ENCODE measurements at places on chromosomes 3 and 15.

GRCh38 chr15:32774022-32774421, 56.2 kb downstream of the GREM1 start:
- no peak for DNase-seq

DNA sequence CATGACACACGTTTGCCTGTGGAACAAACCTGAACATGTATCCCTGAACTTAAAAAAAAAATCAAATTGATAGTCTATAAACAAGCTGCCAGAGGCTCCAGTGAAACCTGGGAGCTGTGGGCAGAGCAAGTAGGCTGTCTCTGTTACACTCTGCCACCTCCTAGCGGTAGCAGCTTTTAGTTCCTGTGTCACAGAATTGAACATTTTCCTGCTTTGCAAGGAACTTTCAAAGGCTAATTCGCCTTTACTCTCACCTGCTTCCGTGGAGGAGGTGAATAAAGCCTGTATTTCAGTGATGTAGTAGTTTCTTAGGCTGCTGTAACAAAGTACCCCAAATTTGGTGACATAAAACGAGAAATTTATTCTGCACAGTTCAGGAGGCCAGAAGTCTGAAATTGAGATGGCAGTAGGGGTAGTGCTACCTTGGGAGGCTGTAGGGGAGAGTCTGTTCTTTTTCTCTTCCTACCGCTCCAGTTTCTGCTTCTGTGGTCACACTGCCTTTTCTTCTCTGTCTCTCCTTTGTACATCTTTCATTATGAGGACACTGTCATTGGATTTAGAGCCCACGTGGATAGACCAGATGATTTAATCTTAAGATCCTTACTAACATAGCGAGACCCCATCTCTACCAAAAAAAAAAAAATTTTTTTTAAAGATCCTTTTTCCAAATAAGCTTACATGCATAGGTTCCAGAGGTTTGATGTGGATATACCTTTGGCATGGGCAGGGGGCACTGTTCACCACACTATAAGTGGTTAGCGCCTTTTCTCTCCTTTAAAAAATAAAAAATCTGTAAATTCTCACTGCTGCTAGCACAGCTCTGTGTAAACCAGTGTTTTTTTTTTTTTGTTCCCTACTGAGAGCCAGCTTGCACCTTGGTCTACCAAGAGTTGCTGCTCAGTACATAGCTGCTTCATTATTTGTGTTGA, 25.3 kb downstream of the FBXO22 start:
- peak; percentile 48 for DNase-seq

DNA sequence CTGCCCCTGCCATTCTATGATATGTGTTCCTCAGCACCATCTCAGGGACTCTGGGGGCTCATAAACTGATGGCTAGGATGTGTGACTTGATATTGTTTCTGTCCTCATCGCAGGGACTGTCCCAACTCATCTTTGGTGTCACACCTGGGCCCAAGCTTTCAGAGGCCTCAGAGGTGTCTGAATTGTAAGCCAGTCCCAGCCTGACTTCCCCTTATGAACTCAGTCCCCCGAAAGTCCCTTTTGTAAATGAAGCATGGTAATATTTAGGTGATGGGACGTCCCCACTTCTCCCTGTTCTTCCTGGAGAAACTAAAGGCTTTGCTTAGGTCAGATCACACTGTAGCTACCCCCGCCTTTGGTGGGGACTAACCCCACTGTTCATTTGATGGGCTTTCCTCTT, 142.4 kb upstream of the TLE3 start:
- DNase-seq, result no peak

DNA sequence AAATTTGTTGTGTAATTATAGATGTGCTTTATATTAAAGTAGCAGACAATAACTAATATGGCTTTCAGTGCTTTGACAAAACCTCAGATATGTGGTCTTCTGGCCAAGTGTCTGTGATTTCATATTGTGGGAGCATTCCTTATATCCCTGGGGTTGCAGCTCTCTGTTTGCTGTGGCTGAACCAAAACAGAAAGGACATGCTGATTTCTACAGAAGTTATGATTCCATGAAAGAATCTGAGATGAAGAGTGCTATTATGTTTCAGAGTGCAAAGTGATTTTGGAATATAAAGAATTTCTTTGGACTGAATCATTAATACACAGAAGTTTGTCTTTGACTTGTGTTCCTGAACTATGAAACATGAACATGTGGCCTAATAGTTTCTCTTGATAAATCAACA, 36.5 kb downstream of the CDV3 start:
- no peak for DNase-seq

- no peak for DNase-seq
Observed at GRCh38 chr3:43534675-43535074, 87.1 kb downstream of the ANO10 start.
